Activated CD4-positive, alpha-beta T cell treated with anti-CD3 and anti-CD28 coated beads, Interleukin-2, Interleukin-4, amounts not matched to agents 100 ng/mL and 50 ng/mL, durations not matched to agents 16 hours and 8 hours (primary cell): ENCODE measurements at places on chromosomes 5 and 9.

DNA sequence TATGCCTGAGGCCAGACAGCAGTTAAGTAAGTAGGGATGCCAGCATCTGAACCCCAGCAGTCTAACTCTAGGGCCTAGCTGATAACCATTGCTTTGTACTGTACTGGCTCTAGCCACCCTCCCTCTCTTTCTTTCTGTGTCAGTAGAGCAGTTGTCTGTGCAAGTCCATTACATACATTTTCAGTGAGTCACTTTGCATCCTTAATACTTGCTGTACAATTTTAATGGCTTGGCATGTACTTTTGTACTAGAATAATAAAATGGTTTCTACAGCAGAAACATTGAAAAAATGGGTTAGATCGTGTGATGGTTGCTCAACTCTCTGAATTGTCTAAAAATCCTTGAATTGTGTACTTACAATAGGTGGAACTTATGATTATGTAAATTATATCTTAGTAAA lies 1.5 kb upstream of the TTC39B start:
- no peak for DNase-seq

- DNase-seq: no peak
Observed at GRCh38 chr5:176792655-176793342, 17.6 kb upstream of the UNC5A start.

DNA sequence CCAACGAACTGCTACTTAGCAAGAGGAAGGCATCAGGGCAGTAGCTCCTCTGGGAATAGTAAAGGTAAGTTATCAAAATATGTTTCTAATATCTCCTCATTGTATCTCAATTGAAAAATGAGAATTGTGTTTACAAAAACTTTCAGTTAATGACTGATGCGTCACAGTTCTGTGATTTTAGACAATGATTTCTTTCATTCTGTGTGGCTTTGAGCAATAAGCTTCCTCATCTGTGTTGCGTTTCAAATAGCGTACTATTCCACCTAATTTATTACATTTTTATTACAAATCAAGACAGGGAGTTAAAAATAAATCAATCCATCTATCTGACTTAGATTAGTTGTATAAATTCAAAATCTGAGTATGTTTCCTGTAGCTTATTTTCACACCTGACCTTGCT lies 145.0 kb downstream of the CAAP1 start:
- DNase-seq: no peak

- no peak for DNase-seq
Observed at GRCh38 chr5:17839848-17840247, 205.6 kb downstream of the TAF11L14 start.

- no peak for DNase-seq
Observed at GRCh38 chr9:129677456-129677855, 12.0 kb downstream of the PRRX2 start.

DNA sequence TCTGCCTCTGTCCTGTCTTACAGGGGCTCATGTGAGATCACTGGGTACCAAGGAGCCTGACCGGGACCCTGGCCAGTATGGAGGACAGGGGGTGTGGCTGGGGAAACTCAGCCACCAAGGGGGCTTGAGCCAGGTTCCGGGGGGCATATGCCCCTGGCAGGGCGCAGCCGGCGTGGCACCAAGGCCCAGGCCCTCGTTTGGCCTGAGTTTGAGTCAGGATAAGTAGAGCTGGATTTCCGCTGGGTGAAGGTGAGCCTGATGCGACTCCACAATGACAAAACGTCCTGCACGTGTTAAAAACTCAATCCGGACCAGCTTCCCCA lies 616 bp upstream of the TSPAN17 start:
- no peak for DNase-seq

DNA sequence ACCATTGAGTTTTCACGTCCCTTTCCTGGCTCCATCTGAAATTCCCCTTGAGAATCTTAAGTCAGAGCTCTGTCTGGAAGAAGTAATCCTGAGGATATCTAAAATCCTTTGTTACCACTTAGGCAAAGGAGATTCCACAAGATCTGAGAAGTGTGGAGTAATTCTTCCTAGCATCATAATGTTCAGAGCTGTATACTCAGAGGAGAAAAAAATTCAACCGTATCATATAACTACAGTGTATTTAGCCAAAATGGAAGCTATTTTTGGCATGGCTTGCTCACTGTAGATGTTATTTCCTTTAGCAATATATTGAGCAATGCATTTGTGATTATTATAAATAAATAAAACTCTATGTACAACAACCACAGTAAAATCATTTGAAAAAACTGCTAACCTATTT lies 1858.4 kb downstream of the EFNA5 start:
- no peak for DNase-seq

DNA sequence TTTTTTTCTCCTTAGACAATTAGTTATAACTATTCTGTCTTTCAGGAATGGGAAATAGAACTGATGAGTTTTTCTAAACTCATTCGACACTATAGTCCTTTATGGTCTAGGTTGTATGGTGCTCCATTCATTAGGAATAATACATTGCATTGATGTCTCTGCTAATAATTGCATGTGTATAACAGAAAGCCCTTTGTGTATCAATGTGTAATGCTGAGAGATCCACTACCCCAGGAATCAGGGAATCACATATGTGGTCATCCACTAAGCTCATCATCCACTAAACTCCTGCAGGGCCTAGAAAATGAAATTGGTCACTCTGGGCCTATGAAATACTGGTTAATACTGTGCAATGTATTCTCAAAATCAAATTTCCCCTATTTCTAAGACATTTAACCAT lies 242.0 kb upstream of the CDH18 start:
- DNase-seq: no peak

DNA sequence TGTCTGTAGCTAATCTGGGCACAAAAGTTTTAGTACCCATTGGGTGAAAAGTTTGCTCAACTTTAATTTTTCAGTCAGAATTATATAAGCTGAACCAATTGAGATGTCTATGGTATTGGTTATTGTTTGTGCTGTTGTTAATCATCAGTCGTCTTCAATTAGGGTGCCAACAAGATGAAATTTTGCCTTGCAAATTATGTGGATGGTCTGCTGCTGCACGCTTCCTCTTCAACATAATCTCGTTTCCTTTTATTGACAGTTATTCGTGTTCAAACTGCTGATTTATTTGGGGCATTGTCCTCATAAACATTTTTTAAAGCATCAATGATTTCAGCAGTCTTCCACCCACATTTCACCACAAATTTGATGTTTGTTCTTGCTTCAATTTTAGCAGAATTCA lies 194.0 kb downstream of the HTR1A start:
- no peak for DNase-seq

DNA sequence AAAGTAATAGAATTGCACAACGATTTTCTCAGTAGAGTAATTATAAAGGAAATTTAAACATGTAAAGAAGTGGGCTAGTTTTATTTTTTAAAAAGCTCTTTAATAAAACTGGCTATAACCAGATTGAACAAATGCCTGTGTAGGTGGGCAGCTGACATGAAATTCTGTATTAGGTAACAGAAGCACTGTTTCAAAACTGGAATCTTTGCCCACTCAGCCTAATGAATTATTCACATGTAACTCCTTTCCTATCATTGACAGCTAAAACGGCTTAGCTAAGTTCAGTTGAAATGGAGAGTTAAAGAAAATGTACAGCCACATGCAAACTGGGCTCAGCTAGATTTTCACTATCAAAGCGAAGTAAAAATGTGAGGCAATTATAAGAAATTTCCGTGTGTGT lies 1300.1 kb upstream of the ACO1 start:
- DNase-seq: no peak

GRCh38 chr9:116271340-116271739 lies 117.7 kb downstream of the PAPPA start:
- DNase-seq: no peak

- DNase-seq: no peak
Observed at GRCh38 chr9:136665111-136665703, 2.5 kb downstream of the EGFL7 start.

DNA sequence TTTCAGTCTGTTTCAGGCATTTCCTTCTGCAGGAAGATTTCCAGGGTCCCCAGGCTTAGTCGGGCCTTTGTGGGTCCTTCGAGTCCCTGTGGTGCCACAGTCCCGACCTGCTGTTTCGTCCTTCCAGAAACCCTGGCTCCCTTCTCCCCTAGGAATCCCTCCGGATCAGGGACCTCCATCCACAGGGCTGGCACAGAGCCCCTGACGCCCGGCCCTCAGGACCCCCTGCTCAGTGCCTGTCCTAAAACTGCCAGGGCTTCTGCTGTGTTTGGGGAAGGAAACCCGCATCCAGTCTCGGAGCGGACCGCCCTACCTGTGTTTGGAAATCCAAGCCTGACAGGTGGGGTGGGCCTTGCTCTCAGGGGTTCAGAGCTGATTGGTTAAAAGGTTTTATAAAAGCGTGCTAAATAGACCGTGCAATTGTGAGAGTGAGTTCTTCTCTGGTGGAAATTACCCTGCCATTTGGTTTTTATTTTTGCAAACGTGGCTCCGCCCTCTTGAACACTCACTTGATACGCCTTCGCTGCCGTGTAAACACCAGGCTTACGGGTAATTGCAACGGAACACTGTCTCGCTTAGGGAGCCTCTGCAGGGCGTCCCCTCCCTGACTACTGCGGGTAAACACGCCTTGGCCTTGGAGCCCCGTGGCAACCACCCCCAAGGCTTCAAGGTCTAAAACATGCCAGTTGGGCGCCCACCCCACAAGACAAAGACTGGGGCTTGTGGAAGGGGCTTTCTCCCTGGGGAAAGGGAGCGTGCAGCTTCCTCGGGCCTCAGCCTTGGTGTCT lies 121.2 kb downstream of the PHF2 start:
- DNase-seq: no peak

- DNase-seq: no peak
Observed at GRCh38 chr5:58493141-58493540, 1.9 kb downstream of the GAPT start.

DNA sequence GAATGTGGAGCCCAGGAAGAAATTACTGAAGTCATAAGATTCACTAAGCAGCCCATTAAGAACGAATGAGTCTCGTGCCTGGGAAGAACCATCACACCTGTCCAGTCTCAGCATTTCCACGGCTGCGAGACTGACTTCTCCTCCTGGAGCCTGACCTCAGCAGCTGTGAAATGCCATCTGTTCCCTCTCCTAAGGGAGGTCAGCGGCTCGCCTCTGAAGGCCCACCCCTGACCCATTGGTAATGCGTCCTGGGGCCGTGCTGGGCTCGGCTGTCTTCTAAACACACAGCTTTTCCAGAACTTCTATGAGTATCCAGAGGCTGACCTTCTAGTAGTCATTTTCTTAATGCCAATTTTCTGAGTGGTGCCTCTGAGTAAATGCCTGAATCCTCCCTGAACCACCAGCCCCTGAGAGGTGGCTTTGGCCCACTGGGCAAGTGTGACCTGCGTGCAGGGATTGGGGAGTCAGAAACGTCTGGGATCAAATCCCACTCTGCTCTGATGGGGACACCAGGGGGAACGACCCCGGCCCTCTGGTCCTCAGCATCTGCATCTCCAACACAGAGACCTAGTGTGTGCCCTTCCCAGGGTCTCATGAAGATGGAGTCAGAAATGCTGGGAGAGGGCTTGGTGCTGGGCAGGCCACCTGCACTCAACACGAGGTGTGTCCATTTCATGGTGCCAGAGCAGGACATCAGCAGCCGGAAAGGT lies 5.7 kb downstream of the SLC6A3 start:
- DNase-seq: no peak

GRCh38 chr5:139399501-139400121 lies 4.3 kb downstream of the SPATA24 start:
- DNase-seq: no peak

DNA sequence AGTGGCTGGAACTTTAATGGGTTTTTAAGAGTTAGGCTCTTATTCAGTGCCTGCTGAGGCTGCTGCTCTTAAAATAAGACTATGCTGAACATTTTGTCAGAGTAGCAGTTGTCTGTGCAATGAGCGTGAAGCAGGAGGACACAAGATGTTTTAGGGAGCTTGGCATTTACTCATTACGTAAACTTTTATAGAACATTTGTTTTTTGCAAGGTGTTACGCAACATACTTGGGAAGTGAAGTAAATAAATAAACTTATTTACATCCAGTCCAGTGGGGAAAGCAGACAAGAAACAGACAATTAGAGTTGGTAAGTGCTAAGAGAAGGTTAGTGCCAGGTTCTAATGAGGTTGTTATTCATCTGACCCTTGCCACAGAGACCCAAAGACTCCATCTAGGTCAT lies 226.0 kb downstream of the HINT1 start:
- DNase-seq: no peak

- no peak for DNase-seq
Observed at GRCh38 chr5:159001247-159001646, 98.5 kb downstream of the EBF1 start.
